GM06990 (cell line): ENCODE measurements at places on chromosomes 6 and 20.
A peak's percentile ranks its signal among the peaks of the same experiment; 100 is the strongest.

DNA sequence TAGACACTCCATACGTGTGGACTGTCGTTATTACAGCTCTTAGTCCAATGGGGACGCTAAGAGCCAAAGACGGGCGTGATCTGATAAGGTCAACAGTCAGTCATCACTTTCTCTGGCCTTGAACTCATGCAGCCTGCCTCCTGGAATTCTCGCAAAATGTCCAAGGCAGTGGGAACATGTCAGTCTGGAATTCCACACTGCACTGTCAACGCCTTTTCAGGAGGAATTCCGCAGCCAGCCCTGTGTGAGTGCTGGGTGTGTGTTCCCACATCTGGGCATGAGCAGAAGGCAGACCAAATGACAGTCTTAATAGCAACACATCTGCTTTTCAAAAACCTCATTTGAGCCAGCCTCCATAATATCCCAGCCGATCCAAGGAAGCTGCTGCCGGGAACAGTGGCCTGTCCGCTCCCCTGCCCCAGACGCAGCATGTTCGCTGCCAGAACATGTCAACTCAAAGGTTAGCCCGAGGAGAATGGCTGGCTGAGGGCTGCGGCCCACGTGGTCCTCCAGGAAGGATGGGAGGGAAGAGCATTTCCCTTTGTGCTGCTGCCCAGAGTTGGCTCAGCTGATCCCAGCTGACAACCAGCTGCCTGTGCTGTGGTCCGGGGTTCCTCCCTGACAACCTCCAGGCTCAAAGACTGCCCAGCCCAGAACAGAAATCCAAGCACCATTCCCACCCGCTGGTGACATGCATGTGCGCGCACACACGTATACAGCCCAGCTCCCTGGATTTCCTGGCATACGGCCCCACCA, 103.1 kb downstream of the SULF2 start:
- no peak for DNase-seq

- DNase-seq, result no peak
Observed at GRCh38 chr6:17886891-17887290, 100.5 kb downstream of the KIF13A start.

DNA sequence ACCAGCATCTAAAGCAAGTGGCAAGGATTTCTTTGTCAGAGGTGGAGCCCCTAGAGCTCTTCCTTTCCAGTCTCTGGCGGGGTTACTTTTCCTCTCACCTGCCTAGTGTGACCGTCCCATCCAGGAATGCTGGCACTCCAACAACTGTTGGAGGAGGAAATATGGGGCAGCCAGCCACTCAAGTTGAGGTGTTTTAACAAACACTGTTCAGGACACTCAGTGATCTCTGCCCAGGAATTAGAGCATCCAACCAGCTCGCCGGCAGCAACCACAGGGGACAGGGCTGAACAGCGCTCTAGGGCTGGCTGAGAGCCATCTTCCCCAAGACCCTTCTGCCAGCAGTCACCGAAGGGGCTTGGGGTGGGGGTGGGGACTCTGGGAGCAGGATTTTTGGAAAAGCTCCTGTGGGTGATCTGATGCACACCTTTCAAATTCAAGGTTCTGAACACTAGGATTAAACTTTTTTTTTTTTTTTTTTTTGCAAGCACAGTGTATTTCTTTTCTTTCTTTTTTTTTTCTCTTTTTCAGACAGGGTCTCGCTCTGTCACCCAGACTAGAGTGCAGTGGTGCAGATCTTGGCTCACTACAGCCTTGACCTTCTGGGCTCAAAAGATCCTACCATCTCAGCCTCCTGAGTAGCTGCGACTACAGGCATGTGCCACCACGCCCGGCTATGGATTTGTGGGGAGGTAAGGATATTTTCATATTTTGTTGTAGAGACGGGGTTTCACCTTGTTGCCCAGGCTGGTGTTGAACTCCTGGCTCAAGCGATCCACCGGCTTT, 28.4 kb upstream of the KCNK16 start:
- no peak for DNase-seq

DNA sequence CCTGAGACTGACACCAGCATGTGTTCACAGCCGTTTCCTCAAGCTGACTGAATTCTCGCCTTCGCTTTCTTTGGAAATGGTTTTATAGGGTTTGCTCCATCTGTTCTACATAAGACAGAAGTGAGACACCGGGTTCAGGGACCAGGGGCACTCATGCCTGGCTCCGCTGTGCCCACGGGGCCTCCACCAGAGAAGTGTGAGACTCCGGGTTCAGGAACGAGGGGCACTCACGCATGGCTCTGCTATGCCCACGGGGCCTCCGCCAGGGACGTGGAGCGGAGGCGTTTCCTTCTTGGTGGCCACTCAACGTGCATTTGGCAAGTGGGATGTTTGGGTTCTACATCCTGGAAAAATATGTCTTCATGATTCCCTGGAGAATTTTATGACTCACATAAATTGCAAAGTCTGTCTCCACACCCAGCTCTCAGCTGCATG, 106.6 kb downstream of the RNASET2 start:
- DNase-seq, result peak; percentile 61

GRCh38 chr20:11457488-11457887, 460.2 kb upstream of the BTBD3 start:
- DNase-seq, result no peak

DNA sequence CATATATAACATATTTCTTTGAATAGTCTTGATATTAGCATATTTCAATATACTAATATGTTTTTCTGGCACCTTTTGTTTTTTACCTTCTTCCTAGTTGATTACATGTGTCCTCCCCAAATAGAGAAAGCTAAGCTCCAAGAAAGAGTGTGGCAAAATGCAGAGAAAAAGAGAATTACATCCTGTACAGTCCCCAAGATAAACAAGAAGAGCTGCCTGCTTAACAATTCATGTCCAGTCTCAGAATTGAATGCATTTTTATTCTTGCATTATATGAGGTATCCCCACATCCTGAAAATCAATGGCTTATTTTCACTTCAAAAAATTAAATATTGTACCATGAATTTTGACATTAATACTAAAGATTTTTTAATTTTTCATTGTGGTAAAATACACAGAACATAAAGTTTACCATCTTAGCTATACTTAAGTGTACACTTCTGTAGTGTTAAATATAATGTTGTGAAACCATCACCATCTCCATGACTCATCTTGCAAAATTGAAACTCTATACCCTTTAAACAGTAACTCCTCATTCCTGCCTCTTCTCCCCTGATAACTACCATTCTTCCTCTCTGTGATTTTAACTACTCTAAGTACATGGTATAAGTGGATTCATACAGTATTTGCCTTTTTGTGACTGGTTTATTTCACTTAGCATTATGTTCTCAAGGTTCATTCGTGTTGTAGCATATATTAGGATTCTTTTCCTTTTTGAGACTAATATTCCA, 490.3 kb downstream of the COL12A1 start:
- no peak for DNase-seq

- DNase-seq, result no peak
Observed at GRCh38 chr6:45387236-45387635, 9.5 kb upstream of the SUPT3H start.

GRCh38 chr6:138188278-138188941, 26.7 kb downstream of the ARFGEF3 start:
- no peak for DNase-seq

DNA sequence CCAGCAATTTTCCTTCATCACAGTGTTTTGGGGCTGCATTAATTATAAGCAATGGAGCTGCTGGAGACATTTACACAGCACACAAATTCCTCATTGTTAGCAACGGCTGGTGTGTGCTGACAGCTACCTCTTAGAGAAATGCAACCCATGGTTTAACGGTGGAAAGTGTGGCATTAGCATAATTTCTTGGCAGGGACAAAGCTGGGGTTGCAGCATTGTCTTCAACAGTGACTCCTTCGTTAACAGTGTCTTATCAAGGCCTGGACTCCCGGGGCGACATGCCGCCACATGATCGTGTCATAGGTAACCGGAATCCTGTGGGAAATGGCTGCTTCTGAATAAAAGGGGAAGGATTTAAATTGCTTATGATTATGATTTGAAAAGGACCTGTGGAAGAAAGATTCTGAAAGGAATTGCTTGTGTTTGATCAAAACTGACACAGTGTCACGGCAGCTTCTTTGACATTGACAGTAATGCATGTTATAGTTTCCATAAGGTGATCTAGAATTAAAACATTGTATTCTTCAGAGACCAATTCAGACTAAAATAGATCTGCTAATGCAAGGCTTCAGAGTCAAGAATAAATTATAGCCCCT, 128.0 kb downstream of the UST start:
- DNase-seq, result no peak

DNA sequence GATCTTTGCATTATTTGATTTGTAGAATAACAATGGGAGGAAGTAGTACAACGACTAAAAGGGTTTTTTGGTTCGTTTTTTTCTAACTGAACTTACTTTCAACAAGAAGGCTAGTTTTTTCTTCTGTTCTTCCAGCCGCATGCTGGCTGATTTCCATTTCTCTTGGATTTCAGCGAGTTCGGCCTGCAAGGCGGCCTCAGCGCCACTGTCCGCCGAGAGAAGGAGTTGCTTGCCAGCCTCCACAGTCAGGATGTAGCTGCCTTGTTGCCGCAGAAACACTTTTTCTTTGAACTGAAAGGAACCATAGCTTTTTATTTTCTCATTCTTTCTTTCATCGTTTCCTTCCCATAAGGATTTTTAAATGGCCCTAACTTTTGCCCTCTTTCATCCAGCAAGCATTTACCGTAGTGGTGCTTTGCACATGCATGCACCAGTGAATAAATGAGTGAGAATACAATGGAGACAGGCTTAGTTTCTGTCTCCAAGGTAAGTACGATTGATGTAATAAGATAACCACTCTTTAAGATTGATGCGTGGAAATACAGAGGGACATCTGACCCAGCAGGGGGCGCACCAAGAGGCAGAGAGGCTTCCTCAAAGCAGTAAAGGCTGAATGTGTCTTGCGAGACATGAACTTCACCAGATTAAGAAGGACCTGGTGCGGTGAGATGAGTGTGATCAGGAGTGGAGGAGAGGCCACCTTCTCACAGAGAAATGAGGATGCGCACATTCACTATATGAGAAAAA, 398.8 kb downstream of the ESR1 start:
- DNase-seq, result no peak

DNA sequence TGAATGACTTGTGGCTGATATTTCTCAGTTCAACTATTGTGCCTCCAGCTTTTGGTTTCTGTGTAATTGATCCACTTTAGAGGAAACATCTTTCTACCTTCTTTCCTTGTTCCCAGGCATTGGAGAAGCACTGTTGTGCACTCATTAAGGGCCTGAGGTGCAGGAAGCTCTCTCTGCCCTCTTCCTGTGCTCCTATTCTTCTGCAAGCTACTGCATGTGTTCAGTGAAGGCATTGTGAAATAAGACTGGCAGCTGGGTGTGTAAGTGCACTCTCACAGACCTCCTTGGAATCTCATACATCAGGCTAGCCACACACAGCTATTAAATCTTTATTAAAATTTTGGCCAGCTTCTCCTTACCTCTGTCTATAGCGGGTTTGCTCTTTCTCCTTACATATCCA, 177.8 kb downstream of the OGFRL1 start:
- DNase-seq, result no peak

DNA sequence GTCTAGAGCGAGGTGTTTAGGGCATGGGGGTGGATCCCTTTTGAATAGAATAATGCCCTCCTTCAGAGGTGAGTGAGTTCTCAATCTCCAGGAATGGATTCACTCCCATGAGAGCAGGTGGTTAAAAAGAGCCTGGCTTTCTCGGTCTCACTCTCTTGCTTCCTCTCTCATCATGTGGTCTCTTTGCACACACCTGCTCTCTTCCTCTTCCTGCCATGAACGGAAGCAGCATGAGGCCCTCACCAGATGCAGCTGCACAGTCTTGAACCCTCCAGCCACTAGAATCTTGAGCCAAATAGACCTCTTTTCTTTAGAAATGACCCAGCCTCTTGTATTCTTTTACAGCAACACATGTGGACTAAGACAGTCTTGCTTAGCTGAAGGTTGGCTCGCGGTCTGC, 119.3 kb downstream of the BMP7 start:
- DNase-seq, result no peak

DNA sequence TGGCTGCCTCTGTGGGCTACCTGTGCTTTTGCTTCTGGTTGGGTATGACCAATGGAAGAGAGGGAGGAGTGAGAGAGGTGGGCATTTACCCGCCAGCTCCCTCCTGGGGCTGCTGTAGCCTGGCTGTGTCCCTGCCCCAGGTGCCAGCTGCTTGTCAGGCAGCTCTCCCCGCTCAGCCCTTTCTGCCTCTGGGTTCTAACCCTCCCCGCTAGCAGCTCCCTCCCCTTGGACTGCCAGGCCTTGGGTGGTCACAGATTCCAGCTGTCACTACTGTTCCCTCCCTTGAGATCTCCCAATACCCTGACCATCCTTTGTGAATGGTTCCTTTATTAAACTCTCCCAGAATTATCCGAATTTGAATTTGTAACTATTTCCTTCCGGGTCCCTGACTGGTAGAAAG, 95.5 kb upstream of the RNF24 start:
- no peak for DNase-seq

DNA sequence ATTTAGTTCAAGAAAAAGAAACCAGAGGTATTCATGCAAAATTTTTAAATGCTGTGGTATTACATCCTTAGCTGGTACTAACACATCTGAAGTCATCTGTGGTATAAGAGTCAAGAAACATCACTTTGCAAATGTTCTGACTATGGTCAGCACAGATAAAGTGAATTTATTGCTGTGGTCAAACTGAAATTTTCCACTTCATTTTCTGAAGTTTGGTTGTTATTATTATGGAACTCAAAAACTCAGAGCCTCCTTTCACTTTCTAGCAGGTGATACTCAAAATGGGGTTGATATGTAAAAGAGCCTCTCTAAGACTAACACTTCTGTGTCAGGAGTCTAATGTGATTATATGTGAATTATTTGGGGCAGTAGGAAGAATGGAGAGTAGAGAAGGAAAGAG, 257.8 kb downstream of the RNGTT start:
- peak; percentile 44 for DNase-seq

GRCh38 chr20:6700563-6701329, 66.7 kb upstream of the BMP2 start:
- DNase-seq, result no peak

- DNase-seq, result no peak
Observed at GRCh38 chr6:162092816-162093502, 634.6 kb downstream of the PRKN start.

DNA sequence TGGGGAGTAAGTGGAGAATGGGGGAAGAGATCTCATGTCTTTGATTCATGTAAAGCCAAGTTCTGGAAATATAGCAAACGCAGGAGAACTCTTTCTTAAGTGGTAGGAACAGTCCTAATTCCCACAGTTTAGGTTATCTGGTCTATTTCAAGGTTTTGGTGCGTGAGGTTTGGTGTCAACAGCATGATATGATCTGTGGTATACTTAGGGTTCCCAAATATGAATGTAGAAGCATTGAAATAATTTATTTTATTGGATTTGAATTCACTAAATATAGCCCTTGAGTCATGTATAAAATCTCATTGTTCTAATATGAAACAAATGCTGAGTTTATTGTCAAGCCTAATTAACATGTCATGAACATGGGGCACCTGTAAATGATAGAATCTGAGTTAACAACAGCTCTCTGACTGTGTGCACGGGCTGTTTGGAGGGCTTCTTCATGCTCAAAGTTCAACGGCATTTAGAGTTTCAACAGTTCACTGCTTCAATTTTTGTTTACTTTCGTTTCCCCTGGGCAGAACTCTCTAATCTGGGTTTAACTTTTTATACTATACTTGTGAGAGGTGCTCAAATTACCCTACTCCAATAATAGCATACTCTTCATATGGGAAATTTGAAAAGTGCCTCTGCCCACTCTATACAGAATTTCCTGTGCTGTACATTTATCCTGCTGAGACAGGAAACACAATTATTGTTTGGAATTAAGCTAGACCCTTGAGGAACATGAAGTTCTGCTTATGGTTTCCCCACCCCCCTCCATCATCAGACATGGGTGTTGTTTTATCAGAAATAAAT, 236.3 kb upstream of the ZNF217 start:
- peak; percentile 43 for DNase-seq

- DNase-seq, result no peak
Observed at GRCh38 chr6:21997119-21998037, 299.5 kb downstream of the PRL start.

- no peak for DNase-seq
Observed at GRCh38 chr6:70673601-70674000, 5.9 kb downstream of the SMAP1 start.
